ENCODE measurements at places on chromosomes 13 and 19.

- no peak for DNase-seq
Measured at GRCh38 chr13:31167490-31167889, 5.8 kb upstream of the HSPH1 start.

DNA sequence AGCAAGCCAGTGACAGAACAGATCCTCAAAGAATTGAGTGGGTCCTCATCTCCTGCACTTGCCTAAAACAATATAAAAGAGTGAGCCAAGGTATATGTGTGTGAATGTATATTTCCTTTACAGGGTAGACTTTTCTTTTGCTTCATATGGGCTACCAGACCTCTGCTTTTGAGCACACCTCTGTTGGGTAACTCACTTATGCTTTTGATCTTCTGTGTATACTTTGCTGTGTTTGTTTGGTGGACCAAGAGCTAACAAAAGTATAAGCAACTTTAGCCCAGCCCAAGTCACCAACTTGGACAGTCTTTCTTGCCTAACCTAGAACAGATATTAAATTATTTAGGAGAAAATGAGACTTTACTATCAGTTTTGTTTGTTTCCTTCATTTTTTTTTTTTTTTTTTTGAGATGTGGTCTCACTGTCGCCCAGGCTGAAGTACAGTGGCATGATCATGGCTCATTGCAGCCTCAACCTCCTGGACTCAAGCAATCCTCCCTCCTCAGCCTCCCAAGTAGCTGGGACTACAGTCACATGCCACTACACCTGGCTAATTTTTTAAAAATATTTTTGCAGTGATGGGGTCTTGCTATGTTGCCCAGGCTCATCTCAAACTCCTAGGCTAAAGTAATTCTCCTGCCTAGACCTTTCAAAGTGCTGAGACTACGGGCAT is 513.1 kb downstream of the DCT start:
- no peak for DNase-seq

GRCh38 chr19:39539165-39539517 is 820 bp downstream of the EID2 start:
- DNase-seq = peak; percentile 10

DNA sequence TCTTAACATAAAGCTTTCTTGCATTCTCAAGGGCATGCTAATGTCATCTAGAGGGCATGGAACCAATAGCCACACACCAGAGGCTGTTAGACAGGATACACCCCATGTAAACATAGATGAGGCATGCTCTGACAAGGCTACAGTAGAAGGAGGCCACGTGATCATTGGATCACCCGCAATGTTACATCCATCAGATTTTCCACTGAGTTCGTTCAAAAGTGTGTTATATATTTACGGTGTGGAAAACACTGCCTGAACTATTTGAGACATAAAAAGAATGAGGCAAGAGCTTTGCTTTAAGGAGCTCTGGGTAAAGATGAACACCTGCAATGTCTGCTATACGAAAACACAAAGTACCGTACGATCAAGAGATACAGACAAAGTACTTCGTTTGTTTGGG is 817.5 kb upstream of the SLC10A2 start:
- DNase-seq = peak; percentile 72

- DNase-seq = no peak
Measured at GRCh38 chr13:24165746-24166145, 5.2 kb downstream of the SPATA13 start.

Data from umbilical cord (tissue), 2 donors.